Aorta (tissue), 5 donors: ENCODE measurements at places on chromosomes 5 and 9. TPM values are rescaled to one million over a fixed set of nuclear protein-coding genes. Genes with fewer than 3 reads are reported as not detected.

WDR38 gene
- 0.75 TPM for polyA plus RNA-seq

HACD4 gene
- polyA plus RNA-seq: 1.3 TPM

ZBTB34 gene
- polyA plus RNA-seq: 2.3 TPM

SEMA5A gene
- polyA plus RNA-seq: 1.8 TPM

CCNI2 gene
- polyA plus RNA-seq: not detected

WNK2 gene
- polyA plus RNA-seq: 2.1 TPM

- DNase-seq: no peak
- no peaks in the 10 kb centered on the region for H3K27me3 ChIP-seq
- H3K4me3 ChIP-seq: no peak overlapping the region
- no peaks in the 10 kb centered on the region for H3K4me1 ChIP-seq
- no peak overlapping the region for H3K27ac ChIP-seq
Observed at GRCh38 chr9:14926941-14927624, 16.9 kb upstream of the FREM1 start.

DNA sequence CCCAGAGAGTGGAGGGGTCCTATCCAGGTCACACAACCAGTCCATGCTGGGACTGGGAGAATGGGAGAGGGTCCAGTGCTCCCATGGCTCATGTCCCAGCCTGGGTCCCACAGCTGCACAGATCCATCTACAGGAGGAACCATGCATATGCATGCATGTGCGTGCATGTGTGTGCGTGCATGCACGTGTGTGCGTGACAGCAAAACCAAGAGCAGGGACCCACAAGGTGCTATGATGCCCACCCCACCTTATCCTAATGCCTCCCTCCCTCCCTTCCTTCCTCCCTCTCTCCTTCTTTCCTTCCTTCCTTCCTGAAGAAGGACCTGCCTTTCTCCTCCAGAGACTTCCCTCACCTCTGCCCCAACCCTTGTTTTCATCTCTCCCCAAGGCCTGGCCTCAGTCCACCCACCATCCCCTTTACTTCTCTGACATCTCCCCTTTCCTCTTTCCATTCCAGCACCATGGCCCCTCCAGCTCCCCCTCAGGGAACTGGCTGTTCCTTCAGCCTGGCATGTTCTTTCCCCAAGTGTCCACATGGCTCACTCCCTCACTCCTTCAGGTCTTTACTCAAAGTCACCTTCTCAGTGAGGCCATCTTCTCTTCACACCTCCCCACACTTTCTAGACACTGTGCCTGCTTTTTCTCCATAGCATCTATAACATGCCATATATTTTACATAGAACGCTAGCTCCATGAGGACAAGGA is 21.8 kb downstream of the AQP7 start:
- H3K36me3 ChIP-seq: no peaks in the 10 kb centered on the region
- no peaks in the 10 kb centered on the region for H3K27me3 ChIP-seq
- H3K27ac ChIP-seq: no peak overlapping the region
- H3K4me3 ChIP-seq: no peak overlapping the region
- no peak for DNase-seq

DNA sequence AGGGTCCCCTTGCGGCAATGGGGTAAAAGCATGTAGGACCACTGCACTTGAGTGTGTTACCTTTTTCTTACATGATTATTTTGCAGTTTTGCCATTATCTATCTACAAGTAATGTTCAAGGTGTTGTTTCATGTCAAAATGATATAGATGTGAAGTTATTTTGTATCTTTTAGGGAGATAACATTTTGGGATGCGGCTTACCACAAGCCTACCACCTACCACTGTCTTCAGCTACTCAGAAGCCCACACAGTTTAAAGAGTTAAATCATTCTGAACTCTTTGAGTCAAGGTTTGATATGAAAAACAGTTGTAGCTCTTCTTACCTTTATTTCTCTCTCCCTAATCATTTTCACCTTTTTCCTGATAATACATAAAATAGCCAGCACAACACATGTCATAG is 19.8 kb downstream of the CERT1 start:
- no peak overlapping the region for H3K4me3 ChIP-seq
- no peak overlapping the region for H3K27ac ChIP-seq
- no peaks in the 10 kb centered on the region for H3K4me1 ChIP-seq
- no peaks in the 10 kb centered on the region for H3K36me3 ChIP-seq

DNA sequence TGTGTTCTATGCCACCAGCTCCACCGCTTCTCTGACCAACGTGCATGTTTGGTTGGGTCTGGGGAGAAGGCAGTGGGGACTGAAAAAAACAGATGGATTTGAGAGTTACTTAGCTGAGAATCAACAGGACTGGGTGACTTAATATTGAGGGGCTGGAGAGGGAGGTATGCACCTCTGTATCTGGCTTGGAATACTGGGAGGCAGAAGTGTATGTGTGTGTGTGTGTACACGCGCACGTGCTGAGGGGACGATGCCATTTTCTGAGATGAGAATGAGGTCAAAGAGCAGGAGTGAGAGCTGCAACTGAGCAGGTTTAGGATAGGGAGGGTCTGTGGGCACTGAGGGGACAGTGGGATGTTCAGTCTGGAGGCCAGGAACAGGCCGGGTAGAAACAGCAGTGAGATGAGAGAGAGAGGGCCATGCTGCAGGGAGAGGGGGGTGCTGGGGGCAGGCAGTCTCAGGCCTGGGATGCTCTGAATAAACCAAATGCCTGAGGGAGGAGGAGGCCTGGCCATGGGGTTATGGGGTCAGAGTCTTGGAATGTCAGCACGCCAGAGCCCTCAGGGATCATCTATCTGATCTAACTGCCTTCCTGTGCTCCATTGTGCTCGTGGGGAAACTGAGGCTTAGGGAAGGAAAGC is 14.0 kb downstream of the PDGFRB start:
- H3K4me1 ChIP-seq: no peaks in the 10 kb centered on the region
- DNase-seq: no peak
- no peak overlapping the region for H3K4me3 ChIP-seq

- H3K27ac ChIP-seq: no peak overlapping the region
- no peaks in the 10 kb centered on the region for H3K36me3 ChIP-seq
- no peaks in the 10 kb centered on the region for H3K4me1 ChIP-seq
- no peaks in the 10 kb centered on the region for H3K27me3 ChIP-seq
- H3K4me3 ChIP-seq: no peak overlapping the region
Observed at GRCh38 chr9:84620338-84620737, 49.2 kb upstream of the NTRK2 start.

GRCh38 chr9:120888626-120889025 is 11.6 kb upstream of the PHF19 start:
- DNase-seq: no peak
- H3K27ac ChIP-seq: no peak overlapping the region
- H3K27me3 ChIP-seq: no peaks in the 10 kb centered on the region
- no peak overlapping the region for H3K4me3 ChIP-seq
- H3K36me3 ChIP-seq: no peaks in the 10 kb centered on the region

GRCh38 chr9:22079873-22080341 is 70.8 kb upstream of the CDKN2B start:
- no peaks in the 10 kb centered on the region for H3K27me3 ChIP-seq
- no peaks in the 10 kb centered on the region for H3K4me1 ChIP-seq
- DNase-seq: peak; percentile 44
- no peak overlapping the region for H3K4me3 ChIP-seq

DNA sequence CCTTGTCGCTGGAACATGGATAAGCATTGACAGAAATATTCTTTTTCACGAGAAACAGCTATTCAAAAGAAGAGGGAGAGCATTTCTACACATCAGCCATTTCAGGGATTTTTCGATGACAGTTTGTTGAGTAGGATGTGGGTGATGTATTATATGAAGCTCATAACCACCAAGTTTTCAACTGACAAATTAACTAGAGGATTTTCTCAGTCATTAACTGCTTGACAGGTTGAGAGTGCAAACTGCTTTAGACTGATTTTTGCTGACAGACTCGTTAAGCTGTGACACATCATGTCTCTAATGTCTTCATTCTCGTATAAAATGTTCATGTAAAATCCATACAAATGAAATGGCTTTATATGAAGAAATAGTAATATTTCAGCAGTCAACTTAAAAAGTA is 354.2 kb upstream of the KCNN2 start:
- H3K4me1 ChIP-seq: no peaks in the 10 kb centered on the region
- H3K36me3 ChIP-seq: no peaks in the 10 kb centered on the region
- no peak overlapping the region for H3K27ac ChIP-seq

GRCh38 chr5:168401226-168401625 is 85.0 kb upstream of the RARS1 start:
- no peak for DNase-seq
- no peaks in the 10 kb centered on the region for H3K4me1 ChIP-seq
- no peaks in the 10 kb centered on the region for H3K27me3 ChIP-seq
- H3K36me3 ChIP-seq: no peaks in the 10 kb centered on the region
- H3K27ac ChIP-seq: no peak overlapping the region

- no peak overlapping the region for H3K27ac ChIP-seq
- H3K27me3 ChIP-seq: no peaks in the 10 kb centered on the region
- no peaks in the 10 kb centered on the region for H3K36me3 ChIP-seq
- H3K4me3 ChIP-seq: no peak overlapping the region
- H3K4me1 ChIP-seq: no peaks in the 10 kb centered on the region
- no peak for DNase-seq
Observed at GRCh38 chr5:73153513-73153912, 19.5 kb upstream of the TMEM174 start.

- H3K27me3 ChIP-seq: no peaks in the 10 kb centered on the region
- DNase-seq: no peak
- no peaks in the 10 kb centered on the region for H3K4me1 ChIP-seq
- no peak overlapping the region for H3K4me3 ChIP-seq
Observed at GRCh38 chr9:117987945-117988344, 283.7 kb downstream of the TLR4 start.

GRCh38 chr5:591746-592145 is 20.4 kb upstream of the CEP72 start:
- no peaks in the 10 kb centered on the region for H3K27me3 ChIP-seq
- H3K4me3 ChIP-seq: no peak overlapping the region
- H3K27ac ChIP-seq: no peak overlapping the region
- DNase-seq: no peak
- no peaks in the 10 kb centered on the region for H3K4me1 ChIP-seq

GRCh38 chr9:97895695-97896332 is 26.5 kb downstream of the TRMO start:
- H3K27ac ChIP-seq: no peak overlapping the region
- H3K4me3 ChIP-seq: no peak overlapping the region
- no peaks in the 10 kb centered on the region for H3K4me1 ChIP-seq
- H3K27me3 ChIP-seq: no peaks in the 10 kb centered on the region
- DNase-seq: no peak

- peaks cover 8% of the 10 kb centered on the region for H3K36me3 ChIP-seq
- no peaks in the 10 kb centered on the region for H3K4me1 ChIP-seq
- no peak for DNase-seq
- H3K4me3 ChIP-seq: no peak overlapping the region
Observed at GRCh38 chr5:7857926-7858632, 7.1 kb upstream of the CFAP90 start.

GRCh38 chr5:148966348-148966747 is 96.5 kb downstream of the SH3TC2 start:
- peak overlapping the region; percentile 86 for H3K27ac ChIP-seq
- H3K4me1 ChIP-seq: peaks cover 4% of the 10 kb centered on the region
- no peak overlapping the region for H3K4me3 ChIP-seq
- no peaks in the 10 kb centered on the region for H3K27me3 ChIP-seq
- H3K36me3 ChIP-seq: no peaks in the 10 kb centered on the region

GRCh38 chr5:175516933-175517823 is 38.8 kb downstream of the SFXN1 start:
- no peak overlapping the region for H3K27ac ChIP-seq
- H3K4me1 ChIP-seq: no peaks in the 10 kb centered on the region
- no peaks in the 10 kb centered on the region for H3K27me3 ChIP-seq
- peaks cover 3% of the 10 kb centered on the region for H3K36me3 ChIP-seq
- DNase-seq: no peak
- H3K4me3 ChIP-seq: no peak overlapping the region
